ENCODE measurements at places on chromosomes 7 and 10.

- no peak for DNase-seq
Measured at GRCh38 chr10:131691481-131692090, 209.2 kb upstream of the PPP2R2D start.

DNA sequence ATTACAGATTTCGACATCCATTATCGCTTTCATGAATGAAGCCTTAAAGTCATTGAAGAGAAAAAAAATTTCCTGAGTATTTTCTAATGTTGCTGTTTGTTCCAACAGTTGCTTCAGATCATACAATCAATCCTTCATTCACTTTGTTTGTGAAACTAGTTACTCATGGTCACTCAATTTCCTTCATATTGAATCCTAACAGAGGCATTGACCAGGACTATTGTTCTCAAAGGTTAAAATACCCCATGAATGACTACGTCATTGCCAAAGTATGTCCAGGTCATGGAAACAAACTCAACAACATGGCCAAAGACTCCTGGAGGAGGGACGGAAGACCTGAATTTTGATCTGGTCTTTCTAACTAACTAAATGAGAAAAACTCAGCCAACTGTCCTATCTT, 54.0 kb upstream of the ABCB5 start:
- DNase-seq, result no peak

DNA sequence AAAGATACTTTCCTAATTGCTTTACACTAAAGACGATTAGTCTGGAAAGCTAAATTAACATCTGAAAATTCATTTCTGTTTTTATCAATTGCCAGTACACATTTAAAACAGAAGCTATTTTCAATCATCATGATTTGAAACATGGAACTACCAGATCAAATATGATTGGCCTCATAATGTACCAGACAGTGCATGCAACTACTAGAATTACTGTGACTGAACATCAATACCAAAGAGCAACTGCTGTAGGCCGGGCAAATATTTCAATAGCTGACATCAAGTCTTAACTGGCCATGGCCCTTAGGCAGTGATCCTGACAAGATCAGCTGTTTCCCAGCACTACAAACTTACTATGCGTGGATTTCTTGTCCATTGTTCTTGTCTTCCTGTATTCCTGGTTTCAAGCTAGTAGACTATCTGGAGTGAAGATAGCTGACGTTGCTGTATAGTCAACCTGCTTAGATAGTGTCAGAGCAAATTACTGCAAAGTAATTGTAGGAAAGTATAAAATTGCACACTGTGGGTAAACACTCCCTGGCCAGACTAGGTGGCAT, 21.7 kb upstream of the WNT16 start:
- no peak for DNase-seq

DNA sequence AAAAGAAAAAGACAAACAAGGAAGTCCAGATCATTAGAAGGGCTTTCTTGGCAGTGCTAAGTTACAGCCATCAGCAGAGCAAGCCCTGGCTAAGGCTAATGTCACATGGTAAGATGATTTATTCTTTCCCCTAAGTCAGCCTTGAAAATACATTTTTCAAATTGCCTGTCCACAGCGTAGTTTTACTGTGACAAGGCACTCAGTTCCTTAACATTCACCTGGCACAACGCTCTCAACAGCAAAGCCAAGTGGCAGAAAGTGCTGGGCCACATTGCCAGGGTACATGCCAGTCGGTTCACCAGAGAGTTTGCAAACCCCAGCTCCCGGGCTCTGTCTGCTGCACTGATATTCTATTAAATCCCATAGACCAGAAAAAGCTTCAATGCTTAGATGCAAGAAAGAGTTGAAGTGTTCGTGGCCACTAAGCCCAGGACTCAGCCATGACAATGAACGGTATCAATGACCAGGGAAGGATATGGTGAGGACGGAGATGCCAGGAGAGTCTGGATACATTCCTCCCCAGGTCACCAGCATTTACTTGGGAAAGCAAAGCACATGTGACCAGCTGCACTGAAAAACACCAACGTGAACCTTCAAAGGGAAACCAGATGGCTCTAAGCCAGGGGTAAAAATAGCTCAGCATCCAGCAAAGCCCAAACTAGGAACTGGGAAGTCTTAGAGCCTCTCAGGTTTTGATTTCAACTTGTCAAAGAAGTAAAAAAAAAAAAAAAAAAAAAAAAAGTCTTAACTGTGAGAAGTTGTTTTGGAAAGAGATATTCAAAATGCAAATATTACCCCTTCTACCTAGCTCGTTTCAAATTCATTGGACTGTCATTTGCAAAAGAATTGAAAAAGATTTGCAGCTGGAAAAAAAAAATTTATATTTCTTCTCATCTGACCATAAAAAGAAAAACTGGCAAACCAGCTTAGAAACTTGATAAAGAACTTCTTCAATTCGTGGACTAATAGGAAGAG, 23.9 kb upstream of the MPP7 start:
- no peak for DNase-seq

DNA sequence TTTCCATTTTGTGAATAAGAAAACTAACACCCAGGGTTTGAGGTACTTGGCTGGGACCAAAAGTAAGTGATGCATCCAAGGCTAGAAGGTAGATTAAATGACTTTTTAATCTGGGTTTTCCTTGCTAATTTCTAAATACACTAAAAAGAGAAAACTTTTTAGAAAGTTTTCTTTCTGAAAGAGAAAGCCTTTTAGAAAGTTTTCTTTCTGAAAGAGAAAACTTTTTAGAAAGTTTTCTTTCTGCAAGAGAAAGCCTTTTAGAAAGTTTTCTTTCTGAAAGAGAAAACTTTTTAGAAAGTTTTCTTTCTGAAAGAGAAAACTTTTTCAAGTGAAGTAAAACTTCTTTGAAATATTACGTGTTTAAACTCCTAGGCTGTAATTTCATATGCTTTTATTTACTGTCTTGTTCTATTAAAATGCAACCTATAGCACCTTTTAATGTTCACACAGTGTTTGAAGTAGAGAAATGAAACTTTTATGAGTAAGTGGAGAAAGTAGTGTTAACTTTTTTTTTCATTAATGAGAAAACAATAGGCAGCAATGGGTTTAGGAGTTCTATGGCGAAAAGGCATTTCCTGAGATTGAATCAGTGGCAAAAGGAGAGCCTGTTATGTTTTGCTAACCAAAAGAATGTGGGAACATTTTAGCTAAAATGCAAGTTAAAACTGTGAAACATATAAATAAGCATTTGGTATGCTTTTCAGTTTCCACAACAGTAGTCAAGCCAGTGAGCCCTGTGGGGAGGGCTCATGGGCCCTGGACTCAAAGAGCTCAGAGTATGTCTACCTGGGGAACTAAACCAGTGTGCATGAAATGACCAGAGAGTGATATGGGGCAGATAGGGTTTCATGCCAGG, 103.7 kb downstream of the RBM20 start:
- no peak for DNase-seq

GRCh38 chr10:119541459-119542356, 811 bp downstream of the RGS10 start:
- peak; percentile 59 for DNase-seq
